ENCODE measurements at places on chromosomes 1 and 21.

DNA sequence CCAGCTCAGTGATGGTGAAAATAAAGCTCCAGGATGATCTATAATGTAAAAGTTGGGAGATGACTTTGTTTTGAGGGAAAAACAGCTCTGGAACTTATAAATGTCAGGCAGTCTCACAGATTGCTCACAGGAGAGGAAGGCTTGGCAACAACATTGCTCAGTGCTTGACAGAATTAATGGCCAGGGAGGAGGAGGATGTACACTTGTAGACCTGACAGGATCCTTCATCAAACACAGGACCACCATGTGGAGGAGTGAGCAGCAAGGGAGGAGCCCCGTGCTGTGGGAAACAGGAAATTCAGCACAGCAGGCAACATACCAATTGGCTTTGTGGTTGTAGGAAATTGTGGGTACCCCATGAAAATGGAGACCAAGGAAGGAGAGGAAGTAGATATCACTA is 291.8 kb upstream of the CAMK1G start:
- DNase-seq = no peak

DNA sequence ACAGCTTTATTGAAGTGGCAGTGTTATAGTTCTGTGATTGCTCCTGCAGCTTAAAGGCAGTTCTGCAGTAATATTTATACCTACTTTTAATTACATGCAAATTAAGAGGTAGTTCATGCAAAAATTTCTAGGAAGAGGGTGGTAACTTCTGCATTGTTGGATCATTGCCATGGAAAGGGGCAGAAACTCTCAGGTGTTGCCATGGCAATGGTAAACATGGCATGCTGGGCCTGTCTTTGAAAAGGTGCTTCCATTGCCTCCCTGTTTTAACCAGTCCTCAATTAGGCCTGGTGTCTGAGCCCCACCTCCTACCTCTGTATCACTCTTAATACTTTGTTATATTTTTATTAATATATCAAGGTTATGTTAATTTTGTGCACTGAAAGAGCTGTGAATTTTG is 104.7 kb downstream of the DISC1 start:
- DNase-seq = no peak

DNA sequence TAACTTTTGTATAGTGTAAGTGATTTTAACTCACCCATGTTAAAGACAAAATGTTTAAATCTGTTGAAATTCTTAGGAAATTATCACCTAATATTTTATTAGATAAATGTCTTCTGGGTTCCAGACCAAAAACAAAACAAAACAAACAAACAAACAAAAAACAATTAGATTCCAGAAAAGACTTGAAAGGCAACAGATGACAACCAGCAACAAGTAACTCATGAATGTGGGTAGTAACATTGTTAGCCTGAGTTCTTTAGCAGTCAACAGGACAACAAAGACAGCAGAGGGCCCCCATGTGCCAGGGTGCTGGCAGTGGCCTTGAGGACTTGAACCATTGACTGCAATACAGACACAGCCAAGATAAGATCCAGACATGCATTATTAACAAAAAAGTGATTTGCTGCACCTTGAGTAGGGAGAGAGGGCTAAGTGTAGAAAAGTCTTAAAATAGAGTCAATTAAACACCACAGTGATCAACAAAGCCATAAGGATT is 2.4 kb upstream of the CD247 start:
- no peak for DNase-seq

GRCh38 chr1:44242746-44243145 is 29.5 kb downstream of the DMAP1 start:
- no peak for DNase-seq

DNA sequence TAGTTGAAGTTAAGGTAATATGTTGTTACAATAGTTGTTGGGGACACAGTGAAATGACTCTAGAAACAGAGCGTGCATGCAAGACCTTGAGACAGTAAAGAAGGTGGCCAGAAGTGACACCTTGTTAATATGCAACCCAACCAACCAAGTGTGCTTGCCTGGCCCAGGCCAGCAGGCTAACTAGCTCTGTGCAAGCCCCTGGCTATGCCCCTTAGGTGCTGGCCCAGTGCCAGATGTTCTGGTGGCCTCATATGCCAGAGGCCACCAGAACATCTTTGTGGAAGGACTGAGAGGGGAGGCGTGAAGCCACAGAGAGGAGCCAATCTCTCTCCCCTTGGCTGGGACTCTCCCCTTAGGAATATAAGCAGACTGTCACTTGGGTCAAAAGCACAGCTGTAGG is 111.2 kb upstream of the JUN start:
- no peak for DNase-seq

GRCh38 chr1:34774957-34775356 is 6.1 kb upstream of the GJB3 start:
- no peak for DNase-seq

GRCh38 chr1:63908016-63908415 is 134.2 kb downstream of the ROR1 start:
- no peak for DNase-seq

DNA sequence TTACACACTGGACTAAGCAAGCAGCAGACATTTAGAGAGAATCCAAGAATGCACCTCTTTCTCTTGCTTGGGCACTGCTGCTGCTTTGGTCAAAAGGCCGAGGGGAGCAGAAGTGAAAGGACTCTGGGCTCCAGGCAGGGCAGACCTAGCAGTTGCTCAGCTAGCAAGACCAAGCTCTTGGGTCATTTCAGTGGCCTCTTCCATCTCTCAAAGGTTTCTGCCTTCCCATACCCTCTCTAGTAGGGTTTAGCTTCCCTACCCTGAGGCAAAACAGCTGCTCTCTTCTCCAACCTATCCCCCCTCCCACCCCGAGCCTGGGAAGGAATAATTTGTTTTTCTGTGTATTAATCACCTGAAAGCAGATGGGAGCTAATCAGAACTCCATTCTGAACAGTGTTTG is 25.8 kb downstream of the TFAP2E start:
- no peak for DNase-seq

- no peak for DNase-seq
Observed at GRCh38 chr1:240020871-240021270, 70.8 kb upstream of the FMN2 start.

- DNase-seq = no peak
Observed at GRCh38 chr1:147717051-147717705, 43.2 kb downstream of the GJA5 start.

DNA sequence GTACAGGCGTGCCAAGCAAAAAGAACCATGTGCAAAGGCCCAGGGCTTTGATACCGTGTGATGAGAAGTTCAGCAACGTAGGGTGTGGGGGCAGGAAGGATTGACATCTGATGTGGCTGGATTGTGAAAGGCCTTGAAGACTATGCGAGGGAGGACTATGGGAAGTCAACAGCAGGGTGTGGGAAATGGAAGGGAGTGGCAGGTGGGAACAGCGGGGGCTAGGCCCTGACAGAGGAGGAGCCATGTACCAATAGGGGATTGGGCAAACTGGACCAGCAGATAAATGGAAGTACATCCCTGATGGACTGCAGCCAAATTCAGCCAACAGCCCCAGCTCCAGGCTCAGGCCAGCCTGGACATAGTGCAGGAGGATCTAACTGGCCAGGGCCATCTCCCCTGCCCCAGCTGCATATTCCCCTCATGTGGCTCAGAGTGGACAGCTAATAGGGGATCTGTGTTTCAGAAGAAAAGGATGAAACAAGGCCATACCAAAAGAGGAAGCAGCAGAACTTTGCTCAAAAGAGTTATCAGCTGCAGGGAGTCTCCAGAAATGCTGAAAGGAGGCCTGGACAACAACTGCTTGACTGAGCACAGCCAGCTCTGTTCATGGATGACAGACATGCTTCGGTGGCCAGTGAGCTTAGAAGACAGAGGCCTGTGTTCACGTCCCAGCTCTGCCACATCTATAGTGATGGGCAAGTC is 140.2 kb upstream of the SGIP1 start:
- no peak for DNase-seq

DNA sequence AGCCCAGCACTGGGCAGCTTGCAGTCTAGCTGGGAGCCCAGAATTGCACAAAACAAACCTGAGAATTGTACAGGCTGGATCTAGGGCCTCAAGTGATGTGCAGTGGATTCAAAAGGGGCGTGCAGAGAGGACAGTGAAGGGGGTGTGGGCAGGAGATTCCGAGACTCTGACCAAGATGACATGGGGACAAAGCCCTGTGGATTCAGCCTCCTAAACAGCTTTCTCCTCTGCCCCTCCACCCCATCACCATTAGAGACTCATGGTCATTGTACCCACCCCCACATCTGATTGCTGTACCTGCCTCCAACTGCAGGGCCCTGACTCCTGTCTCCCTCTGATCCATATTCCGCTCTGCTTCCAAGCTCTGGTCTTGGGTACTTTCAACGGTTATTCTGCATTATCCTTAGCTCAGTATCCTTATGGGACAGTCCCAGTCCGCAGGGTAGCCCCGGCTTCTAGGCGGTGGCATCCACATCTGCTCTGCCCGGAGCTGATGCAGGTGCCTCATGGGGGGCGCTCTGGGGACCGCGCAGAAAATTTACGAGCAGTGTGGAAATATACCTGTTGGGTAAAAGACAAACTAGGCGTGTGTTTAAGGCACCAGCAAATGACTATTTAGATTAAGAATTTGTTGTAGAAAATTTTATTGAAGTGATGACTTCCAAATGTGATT is 1.7 kb upstream of the BMP8A start:
- no peak for DNase-seq

DNA sequence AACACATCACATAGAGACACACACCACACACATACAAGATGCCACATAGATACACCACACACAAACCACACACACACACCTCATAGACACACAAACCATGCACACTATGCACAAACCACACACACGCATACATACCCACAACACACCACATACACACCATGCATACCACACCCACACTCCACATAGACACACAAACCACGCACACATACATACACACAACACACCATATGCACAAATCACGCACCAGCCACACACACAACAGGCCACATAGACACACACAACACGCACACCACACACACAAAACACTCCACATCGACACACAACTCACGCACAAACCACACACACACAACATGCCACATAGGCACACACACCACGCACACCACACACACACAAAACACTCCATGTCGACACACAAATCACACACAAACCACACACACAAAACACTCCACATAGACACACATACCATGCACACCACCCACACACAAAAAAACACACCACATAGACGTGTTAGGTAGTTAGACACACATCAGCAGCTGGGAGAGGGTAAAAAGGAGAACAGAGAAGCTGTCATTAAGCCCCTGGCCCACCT is 49.5 kb upstream of the SLC19A1 start:
- no peak for DNase-seq

DNA sequence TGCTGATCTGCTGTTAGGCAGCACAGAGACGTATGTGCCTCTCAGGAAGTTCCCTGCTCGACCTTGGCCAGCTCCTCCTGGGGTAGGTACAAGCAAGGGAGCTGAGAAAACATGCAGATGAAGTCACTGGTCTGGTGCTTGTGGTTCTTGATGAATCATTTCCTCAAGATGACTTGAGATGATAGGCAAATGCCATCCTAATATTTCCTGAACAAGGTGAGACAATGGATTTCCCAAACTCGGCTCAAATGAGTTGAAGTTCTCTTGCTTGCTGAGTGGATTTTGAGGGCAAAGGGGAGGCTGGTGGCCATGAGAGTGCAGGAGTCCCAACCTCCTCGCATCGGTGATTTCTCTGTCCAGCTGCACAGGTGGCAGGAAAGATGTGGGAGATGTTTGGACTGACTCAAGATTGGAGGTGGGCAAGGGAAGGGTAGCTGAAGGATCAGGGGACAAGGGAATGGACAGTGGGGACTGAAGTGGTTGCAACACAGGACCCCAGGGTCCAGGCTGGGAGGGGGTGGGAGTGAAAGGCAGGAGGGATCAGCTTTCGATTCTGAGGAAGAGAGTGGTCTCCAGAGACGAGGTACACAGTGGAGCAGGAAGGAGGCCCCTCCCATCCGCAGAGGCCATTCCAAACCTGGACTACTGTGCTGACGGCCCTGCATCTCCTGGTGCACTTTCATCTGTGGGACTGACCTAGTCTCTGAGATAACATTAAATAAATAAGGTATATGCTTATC is 63.9 kb downstream of the CAPN2 start:
- peak; percentile 7 for DNase-seq

DNA sequence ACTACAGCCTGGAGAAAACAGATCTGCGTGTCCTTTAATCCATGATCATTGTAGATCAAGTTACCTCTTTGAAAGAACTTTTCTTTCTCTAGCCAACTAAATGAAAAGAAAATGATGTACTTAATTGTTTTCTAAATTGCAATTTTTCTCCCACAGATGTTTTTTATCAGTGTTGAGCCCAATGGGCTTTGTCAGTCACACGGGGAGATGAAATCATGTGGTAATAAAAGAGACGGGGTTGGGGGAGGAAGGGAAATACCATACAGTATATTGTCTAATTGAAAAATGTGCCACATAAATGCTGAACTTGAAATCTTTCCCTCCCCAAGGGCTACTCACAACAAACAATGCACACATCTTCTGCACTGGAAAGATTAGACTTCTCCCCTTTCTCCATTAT is 58.4 kb downstream of the NTMT2 start:
- DNase-seq = no peak

GRCh38 chr1:245942856-245943255 is 564.2 kb downstream of the SMYD3 start:
- no peak for DNase-seq

DNA sequence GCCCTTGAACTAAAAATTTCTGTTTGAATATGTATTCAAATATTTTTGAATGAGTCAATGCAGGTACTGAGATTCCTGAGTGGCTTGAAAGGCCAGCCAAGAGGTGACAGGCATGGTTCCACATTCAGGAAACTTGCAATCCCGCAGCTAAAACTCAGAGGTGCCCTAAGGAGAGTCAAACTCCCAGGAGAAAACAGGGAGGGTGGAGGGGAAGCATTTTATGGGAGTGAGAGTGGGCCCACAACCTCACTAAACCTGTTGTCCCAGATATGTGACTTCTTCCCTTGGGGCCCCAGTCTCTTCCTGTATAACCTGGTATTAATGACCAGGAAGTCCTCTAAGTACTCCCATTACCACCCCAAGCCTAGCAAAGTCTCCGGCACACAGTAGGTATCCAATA is 189.6 kb downstream of the PLPP3 start:
- no peak for DNase-seq

DNA sequence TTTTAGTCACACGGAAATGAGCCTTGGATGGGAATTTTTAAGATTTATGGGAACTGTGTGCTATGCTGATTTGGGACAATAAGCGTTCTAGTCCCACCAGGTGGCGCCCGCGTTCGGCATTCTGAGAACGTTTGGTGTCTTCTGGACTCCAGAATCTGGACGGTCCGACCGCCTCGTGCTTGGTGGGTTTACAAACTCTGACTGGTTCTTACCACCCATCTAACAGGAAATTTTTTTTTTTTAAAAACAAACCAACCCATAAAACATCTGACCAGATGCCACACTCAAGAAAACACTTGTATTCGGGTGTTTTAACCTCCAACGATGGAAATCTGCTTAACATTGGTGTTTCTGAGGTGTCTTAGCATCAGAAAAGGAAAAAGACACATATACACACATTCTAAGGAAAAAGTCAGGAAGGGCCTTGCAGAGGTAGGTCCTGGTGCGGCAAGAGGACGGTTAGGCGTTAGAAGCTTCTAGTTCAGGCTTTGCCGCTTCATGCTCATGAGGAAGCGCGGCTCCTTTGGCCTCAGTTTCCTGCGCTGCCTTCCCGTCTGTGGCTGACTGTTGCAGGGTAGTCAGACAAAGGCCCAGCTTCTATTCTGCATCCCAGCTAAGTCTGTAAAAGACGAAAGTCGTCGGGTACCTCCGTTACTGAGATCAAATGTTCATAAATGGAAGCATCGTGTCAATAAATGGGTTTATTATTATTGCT is 814 bp upstream of the DYRK3 start:
- DNase-seq = peak; percentile 27

- DNase-seq = no peak
Observed at GRCh38 chr1:221644663-221645258, 97.1 kb downstream of the DUSP10 start.

Data from stimulated activated CD4-positive, alpha-beta T cell treated with anti-CD3 and anti-CD28 coated beads, Interleukin-1b, Interleukin-23, amount 100 ng/mL, for 1 hour (primary cell).